ENCODE measurements at places on chromosomes 16 and 17.

DNA sequence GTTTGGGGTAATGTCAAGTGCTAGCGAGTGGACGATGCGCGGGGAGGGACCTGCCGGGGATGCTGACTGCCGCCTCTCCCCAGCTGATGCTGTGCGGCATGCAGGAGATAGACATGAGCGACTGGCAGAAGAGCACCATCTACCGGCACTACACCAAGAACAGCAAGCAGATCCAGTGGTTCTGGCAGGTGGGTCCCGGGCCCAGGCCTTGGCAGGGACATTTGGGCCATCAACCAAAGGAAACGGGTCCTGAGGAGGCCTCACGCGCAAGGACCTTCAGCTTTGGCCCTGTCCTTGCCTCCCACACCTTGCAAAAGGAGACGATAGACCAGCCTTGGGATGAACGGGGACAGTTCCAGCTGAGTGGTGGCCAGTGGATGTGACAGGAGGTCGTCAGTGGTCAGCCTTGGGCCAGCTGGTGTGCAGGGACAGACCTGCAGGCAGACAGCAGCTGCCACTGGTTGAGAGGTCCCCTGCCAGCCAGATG, 13.6 kb upstream of the CLEC18A start:
- peak; percentile 19 for DNase-seq

DNA sequence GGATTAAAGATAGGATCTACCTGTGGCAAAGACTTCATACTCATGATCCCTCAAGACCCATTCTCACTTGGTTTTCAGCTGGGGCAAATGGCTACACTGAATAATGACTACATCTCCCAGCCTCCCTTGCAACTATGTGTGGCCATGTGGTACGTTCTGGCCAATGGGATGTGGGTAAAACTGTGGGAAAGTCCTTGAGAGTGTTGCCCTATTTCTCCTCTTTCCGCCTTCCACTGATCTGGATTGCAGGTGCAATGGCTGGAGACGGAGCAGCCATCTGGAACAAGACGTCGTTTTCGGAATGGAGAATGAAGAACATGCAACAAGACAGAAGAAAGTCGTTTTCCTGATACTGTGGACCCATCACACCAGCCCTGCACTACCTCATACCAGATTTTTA, 48.5 kb downstream of the HAPSTR1 start:
- peak; percentile 34 for DNase-seq

DNA sequence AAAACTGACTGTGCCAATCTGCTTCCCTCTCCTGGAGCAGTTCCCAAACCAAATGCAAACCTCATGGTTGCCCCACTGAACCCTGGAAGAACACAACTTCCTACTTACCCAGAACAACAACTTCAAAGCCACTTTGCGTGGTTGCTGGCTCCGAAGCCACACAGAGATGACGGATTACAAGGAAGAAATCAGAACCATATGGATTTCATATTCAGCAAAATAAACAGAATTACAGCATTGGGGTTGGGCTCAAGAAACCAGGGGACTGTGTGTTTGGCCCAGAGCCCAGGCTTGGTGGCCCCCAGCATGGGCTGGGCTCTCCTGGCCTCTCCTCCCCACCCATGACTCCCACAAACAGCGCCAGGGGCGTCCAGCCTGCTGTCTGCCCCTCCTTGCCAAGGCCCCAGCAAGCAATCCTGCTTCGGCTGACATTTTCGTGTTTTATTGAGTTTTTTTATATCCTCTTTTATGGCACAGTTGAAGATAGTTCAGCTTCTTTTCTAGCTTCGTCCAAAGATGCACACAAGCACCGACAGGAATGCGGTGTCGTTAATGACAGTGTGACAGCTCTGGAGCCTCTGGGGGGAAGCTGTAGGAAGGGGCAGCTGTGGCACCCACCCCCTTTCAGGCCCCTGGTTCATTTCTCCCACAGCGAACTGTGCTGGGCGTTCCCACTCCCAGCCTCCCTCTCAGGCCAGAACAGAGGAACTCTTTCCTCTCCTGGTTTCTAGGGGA, 137.1 kb downstream of the GAS7 start:
- DNase-seq: peak; percentile 86

DNA sequence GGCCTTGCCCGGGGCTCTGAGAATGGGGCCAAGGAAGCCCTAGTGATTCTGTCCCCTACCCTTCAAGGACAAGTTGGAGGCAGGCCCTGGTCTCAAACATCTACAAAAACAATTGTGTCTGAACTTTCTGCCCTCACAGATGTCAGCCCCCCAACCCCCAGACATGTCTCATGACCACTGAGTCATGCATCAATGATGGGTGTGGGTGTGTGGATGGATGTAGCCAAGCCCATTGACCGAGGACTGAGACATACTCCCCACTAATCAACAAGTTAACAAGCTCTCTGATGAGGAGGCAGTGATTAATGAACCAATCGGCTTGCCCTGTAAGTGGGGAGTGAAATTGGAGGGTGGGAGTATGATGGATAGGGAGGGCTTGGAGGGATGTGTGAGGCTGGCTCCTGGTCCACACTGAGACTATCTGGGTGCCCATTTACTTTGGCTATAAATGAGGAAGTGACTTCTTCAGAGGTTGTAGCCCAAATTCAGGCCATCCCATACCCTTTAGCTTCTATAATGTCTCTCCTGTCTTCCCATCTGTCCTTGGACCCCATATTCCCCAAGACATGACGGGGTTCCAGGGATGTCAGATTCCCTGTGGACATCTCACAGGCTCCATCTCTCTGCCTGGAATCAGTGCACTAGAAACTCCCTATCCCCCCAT, 97.1 kb upstream of the TMEM97 start:
- no peak for DNase-seq

GRCh38 chr17:33521784-33522183, 228.7 kb upstream of the ASIC2 start:
- no peak for DNase-seq

DNA sequence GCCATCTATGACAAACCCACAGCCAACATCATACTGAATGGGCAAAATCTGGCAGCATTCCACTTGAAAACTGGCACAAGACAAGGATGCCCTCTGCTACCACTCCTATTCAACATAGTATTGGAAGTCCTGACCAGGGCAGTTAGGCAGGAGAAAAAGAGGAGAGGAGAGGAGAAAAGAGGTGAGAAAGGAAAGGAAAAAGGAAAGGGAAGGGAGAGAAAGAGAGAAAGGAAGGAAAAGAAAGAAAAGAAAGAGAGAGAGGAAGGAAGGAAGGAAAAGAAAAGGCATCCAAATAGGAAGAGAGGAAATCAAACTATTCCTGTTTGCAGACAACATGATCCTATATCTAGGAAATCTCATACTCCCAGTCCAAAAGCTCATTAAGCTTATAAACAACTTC, 11.5 kb downstream of the STX8 start:
- no peak for DNase-seq

- DNase-seq: no peak
Measured at GRCh38 chr17:79720705-79721292, 9.9 kb upstream of the ENPP7 start.

DNA sequence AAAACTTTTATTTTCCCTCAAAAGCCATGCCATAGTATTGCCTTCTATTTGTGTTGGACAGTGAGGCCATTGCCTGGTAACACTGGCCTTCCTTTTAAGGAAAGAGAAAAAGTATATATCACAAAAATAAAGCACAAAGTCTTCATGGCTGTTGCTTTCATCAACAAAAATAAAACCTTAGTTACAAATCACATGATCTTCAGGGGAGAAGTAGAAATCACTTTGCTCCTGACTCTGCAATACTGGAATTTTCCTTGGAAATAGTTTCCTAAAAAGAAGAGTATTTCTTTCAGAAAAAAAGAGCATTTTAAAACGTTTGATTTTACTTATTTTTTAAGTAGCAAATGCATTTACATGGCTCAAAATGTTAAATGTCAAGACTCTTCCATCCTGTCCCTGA, 41.9 kb downstream of the FAM20A start:
- no peak for DNase-seq

DNA sequence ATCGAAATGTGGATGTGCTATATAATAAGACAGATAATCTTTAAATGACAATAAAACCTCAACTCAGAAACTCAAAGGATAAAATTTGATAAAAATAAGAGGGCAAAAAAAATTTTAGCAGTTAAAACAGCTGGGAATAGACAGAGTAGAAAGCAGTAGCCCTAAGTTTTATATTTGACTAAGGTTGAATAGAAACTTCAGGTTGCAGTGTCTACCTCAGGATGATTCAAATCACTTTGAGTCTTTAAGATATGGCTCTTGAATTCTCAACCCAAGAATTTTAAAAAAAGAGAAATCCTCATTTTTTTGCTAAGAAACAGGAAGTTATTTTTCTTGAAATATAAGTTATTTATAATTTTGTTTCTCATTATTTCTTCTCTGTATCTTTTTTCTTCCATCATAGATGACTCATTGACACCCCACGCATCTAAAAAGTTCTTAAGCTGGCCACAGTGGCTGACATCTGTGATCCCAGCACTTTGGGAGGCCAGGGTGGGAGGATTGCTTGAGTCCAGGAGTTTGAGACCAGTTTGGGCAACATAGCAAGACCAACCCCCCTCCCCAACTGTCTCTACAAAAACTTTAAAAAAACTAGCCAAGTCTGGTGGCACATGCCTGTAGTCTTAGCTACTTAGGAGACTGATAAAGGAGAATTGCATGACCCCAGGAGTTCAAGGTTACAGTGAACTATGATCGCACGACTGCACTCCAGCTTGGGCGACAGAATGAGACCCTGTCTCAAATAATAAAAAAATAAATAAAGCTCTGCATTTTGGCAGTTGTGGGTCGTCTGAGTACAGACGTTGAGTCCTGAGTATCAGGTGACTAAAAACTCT, 23.9 kb downstream of the NFAT5 start:
- DNase-seq: no peak

DNA sequence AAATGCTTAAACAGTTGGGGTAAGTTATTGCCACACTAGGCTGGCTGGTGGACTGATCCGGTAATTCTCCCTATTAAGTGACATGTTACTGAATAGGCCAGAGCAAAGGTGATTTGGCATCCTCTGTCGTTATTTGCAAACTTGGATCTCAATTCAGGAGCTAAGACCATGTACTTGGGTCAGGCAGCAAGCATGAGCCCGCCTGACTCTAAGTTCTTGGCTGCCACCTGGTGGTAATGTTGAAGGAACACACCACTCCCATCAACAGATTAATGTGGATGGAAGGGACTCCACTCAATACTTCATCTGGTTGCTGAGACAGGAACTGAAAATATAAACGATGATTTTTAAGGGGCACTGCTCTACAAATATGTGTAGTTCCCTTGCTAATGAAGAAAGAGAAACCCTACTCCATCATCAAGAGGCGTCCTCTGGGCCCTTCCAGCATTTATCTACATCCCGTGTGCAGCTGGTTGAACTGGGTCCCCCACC, 70.8 kb downstream of the EMP2 start:
- peak; percentile 88 for DNase-seq

- DNase-seq: no peak
Measured at GRCh38 chr17:54694287-54694887, 206.3 kb upstream of the TOM1L1 start.

DNA sequence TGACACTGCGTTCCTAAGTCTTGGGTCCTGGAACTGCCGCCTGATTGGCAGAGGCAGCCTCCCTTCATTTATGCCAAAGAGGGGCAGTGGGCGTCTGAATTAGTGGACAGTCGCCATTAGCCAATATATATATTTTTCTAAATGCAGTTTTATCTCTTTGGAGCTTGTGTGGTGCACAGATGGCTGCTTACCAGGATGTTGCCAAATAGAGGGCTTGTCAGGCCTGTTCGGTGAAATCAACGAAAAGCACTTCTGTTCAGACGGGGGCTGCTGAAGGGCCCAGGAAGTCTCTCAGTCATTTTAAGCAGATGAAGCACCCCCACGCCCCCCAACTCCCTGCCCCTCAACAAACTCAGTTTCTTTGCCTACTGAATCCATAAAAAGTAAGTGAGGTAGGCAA, 66.0 kb downstream of the RAP1GAP2 start:
- no peak for DNase-seq

GRCh38 chr17:10620823-10621222, 36.3 kb downstream of the MYH3 start:
- no peak for DNase-seq

DNA sequence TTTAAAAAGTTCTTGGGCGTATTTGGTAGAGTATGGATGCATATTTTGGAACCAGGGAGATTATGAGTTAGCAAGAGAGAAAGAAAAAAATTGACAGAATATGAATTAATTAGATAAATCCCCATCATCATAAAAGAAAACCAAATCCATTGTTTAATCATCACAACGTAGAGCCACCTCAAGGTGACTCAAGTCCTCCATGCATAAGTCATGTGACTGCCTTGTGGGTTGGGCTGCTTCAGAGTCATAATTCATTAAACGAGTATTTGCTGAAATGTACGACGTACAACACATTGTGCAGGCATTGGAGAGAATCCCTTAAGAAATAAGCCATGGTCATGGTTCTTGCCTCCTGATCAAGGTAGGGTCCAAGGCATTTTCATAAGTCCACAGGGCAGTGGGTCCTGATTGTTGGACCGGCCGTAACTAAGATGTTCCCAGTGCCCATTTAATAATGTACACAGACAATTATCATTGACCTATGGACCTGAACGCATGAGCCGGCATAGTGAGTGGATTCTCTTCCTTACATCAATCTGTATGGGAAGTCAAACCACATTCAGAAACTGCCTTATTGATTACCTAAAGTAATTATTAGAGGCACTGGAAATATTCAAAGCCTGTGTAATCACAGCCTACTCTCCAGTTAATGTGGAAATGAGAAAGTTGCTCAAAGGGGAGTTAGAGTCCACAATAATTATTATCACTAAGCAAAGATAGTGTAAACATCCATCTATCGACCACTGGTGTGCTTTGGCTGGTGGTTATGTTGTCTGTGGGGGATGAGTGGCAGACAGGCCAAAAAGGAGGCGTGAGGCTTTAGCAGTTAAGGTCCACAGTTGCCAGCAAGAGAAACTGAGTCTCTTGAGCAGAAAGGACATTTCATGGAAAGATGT, 165.4 kb downstream of the PITPNC1 start:
- DNase-seq: no peak
